ENCODE measurements at places on chromosomes 13 and 19.

DNA sequence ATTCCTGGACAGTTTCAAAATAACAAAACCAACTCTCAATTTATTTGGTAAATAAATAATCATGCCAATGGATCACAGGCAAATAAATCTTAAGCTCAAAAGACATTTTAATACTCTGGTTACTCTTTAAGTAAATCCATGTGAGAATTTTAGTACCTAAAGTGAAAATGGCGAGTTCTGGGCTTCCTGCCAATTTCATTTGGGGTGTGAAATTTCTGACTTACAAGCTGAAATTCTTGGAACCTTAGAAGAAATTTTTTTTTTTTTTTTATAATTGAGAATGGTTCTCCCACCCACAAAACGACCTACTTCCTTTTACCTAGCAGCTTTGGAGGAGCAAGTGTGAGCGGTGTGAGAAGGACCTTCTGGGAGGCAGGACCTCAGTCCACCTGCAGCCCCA lies 354.5 kb upstream of the NBEA start:
- no peak for DNase-seq

- no peak for DNase-seq
Observed at GRCh38 chr19:1989513-1990229, 25.8 kb downstream of the BTBD2 start.

DNA sequence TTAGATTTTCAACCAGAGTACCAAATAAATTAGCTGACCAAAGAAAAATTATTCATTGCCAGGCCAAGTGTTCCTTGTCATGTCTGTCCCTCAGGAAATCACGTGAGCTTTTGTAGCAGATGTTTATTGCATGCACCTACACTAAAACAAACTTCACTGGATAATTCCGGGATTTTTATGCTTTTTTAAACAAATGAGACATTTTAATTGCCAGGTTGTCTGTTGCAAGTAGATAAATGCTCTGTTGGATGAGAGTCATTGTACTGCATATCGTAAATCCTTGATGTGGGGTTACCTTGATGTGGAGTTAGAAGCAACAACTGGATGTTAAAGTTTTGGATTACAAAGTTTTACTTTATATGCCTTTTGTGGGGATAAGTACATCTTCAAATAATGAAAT lies 1187.7 kb upstream of the PCDH9 start:
- DNase-seq: no peak

DNA sequence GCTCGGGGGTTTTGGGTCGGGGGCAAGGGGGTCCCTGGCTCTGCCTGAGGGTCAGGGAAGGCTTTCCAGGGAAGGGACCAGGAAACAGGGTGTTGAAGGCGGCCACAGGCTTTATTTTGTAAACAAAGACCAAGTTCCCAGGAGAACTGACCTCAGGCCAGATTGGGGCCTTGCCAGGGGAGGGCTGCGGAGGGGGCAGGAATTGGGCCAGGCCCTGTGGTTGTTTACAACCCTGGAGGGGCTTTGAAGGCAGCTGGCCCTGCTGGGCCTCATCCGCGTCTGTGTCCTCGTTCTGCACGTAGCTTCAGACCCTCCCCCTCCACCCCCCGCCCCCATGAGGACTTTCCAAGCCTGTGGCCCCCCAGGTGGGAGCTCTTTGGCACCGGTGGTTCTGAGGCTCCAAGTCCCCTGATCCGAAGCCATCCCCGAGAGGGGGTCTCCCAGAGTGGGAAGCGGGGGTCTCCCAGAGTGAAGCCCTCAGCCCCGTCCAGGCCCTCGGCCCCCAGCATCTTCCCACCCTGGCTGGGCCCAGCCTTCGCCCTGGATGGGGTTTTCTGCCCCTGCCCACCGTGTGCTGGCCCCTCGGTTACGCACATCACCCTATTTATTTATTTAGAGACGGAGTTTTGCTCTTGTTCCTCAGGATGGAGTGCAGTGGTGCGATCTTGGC lies 13.5 kb upstream of the BSG start:
- DNase-seq: no peak

DNA sequence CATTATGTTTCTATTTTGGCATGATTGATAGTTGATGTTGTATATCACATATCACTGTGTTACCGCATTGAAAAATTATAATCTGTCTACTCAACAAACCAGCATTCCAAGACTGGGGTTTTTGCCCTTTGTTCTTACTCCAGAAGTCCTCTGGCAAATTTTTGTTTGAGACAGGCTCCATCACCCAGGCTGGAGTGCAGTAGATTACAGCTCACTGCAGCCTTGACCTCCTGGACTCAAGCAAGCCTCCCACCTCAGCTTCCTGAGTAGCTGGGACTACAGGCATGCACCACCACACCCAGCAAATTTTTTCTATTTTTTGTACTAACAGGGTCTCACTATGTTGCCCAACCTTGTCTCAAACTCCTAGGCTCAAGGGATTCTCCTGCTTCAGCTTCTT lies 741.0 kb downstream of the PCDH9 start:
- no peak for DNase-seq

- DNase-seq: no peak
Observed at GRCh38 chr19:16532440-16533234, 9.6 kb downstream of the CHERP start.

DNA sequence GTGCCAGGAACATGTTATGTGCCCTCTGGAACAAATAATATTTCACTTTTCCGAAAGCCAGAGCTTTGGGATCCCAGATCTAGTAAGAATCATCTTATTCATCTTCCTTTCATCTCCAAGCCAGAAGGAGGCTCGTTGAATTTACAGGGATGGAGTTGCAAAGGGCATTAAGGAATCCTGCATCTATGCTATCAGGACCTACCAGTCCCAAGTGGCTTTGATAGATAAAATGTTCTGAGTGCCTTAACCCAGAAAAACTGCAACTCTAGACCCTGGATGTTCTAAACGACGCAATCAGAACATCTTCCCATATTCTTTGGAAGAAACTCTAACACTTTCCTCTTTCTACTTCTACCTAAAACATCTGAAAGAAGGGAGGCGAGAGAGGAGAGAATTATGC lies 9.2 kb upstream of the EDDM13 start:
- DNase-seq: no peak

- DNase-seq: no peak
Observed at GRCh38 chr13:44306371-44307192, 67.0 kb upstream of the SERP2 start.

DNA sequence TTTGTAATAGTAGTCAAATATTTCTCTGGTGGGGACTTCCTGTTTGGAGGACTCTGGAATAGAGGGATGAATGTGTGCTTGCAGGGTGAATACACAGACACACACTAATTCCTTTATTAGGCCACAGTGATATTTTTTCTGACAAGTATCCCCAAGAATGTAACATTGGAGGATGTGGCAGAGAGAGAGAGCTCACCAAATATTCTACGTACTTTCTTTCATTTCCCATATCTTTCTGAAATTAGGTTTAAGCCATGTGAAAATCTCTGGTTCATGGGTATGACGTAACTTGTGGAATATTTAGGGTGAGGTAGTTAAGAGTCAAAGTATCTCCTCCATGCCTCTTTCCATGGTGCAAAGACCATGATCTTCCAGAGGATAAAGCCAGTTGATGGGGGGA lies 463.4 kb downstream of the DIAPH3 start:
- no peak for DNase-seq

GRCh38 chr13:22773465-22773864 lies 407.3 kb upstream of the SGCG start:
- no peak for DNase-seq

- DNase-seq: no peak
Observed at GRCh38 chr13:20057963-20058362, 99.4 kb downstream of the ZMYM2 start.

- peak; percentile 46 for DNase-seq
Observed at GRCh38 chr13:114143806-114144605, 11.6 kb upstream of the RASA3 start.

GRCh38 chr13:33487575-33488243 lies 202.2 kb upstream of the STARD13 start:
- DNase-seq: no peak

- no peak for DNase-seq
Observed at GRCh38 chr19:18659281-18660050, 22.6 kb downstream of the KLHL26 start.

DNA sequence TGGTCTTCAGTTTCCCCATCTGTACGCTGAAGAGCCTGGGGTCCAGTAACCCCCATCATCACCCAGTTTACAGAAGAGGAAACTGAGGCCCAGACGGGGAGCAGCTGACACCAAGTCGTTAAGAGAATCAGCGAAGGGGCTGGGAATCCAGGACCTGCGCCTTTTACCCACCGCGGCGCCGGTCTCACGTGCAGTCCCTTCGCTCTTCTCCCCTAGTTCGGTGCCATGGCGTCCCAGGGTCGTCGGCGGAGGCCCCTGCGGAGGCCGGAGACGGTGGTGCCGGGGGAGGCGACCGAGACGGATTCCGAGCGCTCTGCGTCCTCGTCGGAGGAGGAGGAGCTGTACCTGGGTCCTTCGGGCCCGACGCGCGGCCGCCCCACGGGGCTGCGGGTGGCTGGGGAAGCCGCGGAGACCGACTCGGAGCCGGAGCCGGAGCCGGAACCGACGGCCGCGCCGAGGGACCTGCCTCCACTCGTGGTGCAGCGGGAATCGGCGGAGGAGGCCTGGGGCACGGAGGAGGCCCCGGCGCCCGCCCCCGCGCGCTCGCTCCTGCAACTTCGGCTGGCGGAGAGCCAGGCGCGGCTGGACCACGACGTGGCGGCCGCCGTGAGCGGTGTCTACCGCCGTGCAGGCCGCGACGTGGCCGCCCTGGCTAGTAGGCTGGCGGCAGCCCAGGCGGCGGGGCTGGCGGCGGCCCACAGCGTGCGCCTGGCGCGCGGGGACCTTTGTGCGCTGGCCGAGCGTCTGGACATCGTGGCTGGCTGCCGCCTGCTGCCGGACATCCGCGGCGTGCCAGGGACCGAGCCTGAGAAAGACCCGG lies 698 bp downstream of the BLOC1S3 start:
- peak; percentile 76 for DNase-seq

DNA sequence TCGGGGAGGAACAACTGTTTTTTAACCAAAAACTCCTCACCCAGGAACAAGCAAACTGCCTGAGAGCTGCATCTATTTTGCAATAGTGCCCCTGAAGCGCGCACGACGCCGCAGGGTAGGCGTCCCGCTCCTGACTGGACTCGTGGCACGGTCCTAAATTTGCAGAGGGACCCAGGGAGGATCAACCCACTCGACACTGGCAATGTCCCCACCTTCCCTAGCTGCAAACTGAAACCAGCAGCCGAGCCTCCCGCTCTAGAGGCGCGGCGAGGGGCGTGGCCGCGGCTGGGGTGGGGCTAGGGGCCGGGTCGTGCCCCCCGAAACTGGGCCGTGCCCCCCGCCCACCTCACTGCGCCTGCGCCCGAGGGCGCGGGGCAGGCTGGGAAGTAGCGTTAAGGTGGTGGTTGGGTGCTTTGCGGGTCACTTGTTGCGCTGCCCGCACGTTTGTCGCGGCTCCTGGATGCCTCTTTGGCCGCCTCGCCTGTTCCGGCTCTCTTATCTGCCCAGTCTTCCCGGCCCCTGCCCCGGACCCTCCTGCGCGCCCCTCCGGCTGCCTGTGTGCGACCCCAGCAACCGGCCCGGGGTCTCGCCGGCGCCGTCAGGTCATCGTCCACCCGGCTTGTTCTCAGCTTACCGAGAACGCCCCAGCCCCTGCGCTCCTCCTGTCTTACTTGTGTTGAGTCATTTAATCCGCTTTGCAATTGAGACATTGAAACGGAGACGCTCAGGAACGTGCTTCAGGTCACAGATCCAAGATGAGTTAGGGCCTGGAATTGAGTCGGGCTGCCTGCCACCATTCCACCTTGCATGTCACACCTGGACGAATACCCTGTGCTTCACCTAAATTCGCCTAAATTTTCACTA lies 37.9 kb upstream of the LSM14A start:
- peak; percentile 90 for DNase-seq

DNA sequence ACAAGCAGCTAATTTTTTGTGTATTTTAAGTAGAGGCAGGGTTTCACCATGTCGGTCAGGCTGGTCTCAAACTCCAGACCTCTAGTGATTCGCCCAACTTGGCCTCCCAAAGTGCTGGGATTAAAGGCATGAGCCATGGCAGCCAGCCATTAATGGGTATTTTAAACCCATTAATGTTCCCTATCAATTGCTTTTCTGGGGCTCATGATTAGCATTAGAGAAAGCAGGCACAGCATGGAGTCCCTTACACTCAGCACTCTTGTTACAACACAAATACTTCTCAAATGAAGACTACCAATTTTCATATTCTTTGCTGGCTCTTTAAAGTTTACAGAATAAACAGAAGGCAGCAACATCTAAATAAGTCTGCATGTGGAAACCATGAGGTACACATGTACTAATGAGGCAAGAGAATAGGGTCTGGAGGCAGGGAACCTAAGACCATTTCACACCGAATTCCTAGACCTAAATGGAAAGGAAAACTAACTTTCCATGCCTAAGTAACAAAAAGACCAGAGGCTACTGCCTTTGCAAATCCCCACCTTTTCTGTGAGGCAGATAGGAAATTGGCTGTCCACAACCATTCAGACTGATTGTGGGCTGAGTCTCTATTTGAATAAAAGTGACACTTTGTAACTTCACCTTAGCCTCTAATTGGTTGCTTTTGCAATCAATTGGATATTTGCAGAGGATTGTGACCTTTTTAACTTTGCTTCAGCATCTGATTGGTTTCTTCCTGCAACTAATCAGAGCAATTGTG lies 21.2 kb downstream of the ZNF675 start:
- no peak for DNase-seq

DNA sequence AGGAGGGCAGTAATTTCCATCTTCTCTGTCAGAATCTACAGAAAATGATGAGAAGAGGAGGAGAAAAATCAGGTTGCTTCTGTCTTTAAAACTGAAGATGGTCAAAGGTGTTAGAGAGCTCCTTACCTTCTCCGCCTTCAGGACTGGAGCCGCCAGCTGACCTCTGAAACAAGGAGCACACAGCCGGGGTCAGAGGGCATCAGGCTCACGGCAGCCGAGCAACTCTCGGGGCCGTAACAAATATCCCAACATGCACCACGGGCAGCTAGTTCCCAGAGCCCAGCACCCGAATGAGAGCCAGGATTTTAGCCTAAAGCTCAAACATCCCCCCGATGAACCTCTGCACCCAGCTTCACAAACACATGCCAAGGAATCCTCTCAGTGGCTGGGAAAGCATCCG lies 27.6 kb downstream of the CAPS start:
- DNase-seq: no peak

GRCh38 chr13:113528101-113528812 lies 37.7 kb upstream of the DCUN1D2 start:
- no peak for DNase-seq

- no peak for DNase-seq
Observed at GRCh38 chr13:26878438-26878837, 117.9 kb upstream of the GPR12 start.

GRCh38 chr13:74388626-74389025 lies 254.4 kb upstream of the KLF12 start:
- DNase-seq: no peak

- DNase-seq: no peak
Observed at GRCh38 chr13:82412749-82413148, 1469.5 kb downstream of the SLITRK1 start.

- no peak for DNase-seq
Observed at GRCh38 chr13:60230593-60230992, 66.9 kb upstream of the DIAPH3 start.

GRCh38 chr13:50334115-50334778 lies 319.0 kb downstream of the KCNRG start:
- no peak for DNase-seq

GRCh38 chr13:36872621-36873020 lies 47.4 kb downstream of the SMAD9 start:
- no peak for DNase-seq

- no peak for DNase-seq
Observed at GRCh38 chr13:104017317-104017716, 951.1 kb upstream of the SLC10A2 start.

Data from stimulated activated effector memory CD8-positive, alpha-beta T cell treated with anti-CD3 and anti-CD28 coated beads, Interleukin-12 subunit alpha, Interleukin-12 subunit beta, amount 100 ng/mL, for 72 hours (primary cell).